ENCODE measurements at places on chromosomes 2 and 18. TPM values are rescaled to one million over a fixed set of nuclear protein-coding genes. Genes with fewer than 3 reads are reported as not detected.

DNA sequence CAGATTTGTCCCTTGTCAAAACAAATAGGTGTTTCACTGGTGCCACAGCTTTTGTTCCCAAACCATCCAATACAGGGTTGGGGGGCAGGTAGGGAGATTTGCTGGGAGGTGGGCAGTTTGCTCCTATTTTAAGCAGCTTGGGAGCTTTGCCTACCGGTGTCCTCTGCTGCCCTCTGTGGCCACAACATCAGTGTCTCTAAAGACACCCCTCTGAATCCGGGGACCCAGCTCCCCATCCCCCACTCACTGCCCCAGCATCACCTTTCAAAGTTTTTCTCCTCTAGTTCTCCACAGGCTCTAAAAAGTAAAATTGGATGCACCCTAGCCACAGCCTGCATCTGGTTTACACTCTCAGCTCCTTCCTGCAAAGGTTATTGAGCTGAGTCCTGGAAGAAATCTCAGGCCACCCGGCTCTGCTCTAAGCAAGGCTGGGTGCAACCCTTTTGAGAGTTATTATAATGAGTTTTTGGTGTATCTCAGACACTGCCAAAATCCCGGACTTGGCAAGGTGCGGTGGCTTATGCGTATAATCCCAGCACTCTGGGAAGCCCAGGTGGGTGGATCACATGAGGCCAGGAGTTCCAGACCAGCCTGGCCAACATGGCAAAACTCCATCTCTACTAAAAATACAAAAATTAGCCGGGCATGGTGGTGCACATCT, 2.9 kb upstream of the EPAS1 start:
- H3K4me1 ChIP-seq, result no peaks in the 10 kb centered on the region
- no peak for DNase-seq
- H3K27ac ChIP-seq, result no peak overlapping the region
- H3K36me3 ChIP-seq, result no peaks in the 10 kb centered on the region

DNA sequence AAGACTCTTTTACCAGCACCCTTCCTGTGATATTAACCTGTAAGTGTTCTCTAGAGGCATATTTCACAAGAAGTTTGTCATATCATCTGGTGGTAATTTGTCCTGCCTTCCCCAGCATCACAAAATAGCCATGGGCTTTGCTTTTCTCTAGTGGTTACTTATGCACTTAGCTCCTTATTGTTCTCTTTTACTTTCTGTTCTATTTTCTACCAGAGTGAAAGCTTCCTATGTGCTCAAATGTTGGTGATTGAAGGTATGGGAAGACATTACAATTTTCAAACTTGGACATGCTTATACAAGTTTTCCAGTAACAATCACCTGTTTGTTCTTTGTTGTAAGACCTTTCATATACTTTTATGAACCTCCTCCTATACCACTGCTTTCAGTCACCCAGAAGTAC, 87.0 kb upstream of the KCNH7 start:
- no peak overlapping the region for H3K4me3 ChIP-seq
- no peak overlapping the region for H3K27ac ChIP-seq
- H3K4me1 ChIP-seq, result no peaks in the 10 kb centered on the region
- no peak for DNase-seq
- no peaks in the 10 kb centered on the region for H3K27me3 ChIP-seq

Gene EGR4
- not detected for polyA plus RNA-seq

Gene C1D
- 27.6 TPM for polyA plus RNA-seq

Gene SAG
- polyA plus RNA-seq, result not detected

All from small intestine (tissue), 16 donors.